Transverse colon (tissue), 4 donors: ENCODE measurements at places on chromosomes 12 and 14. TPM values are rescaled to one million over a fixed set of nuclear protein-coding genes. Genes with fewer than 3 reads are reported as not detected.
A peak's percentile ranks its signal among the peaks of the same experiment; 100 is the strongest.

GRCh38 chr12:32049956-32050355 is 56.7 kb upstream of the BICD1 start:
- no peak for DNase-seq

- no peak for DNase-seq
Observed at GRCh38 chr12:60100160-60100559, 504.3 kb downstream of the SLC16A7 start.

DNA sequence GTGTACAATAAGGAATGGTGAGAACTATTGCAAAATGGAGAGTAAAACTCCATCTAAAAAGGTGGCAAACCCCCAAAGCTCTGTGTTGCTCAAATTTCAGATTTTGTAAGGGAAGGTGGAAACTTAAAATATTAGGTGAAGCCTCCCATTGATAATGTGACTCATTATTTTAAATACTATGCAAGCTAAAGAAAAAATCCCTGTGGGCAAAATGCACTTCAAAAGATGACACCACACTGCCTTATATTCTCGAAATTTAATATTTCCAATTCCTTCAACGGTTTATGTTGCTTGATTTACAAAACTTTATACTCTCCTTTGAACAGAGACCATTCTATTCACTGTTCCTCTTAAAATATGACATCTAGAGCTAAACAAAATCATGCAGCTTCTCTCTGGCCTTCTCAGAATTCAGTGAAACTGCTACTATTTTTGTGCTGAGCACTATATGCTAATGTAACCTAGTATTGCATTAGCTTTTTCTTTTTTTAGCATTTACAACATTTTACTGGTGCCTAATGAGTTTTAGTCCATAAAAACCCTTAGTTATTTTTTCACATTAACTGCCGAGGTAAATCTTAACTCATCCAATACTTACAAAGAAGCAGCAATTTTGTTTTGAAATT is 297.7 kb downstream of the SYT1 start:
- DNase-seq: no peak

DNA sequence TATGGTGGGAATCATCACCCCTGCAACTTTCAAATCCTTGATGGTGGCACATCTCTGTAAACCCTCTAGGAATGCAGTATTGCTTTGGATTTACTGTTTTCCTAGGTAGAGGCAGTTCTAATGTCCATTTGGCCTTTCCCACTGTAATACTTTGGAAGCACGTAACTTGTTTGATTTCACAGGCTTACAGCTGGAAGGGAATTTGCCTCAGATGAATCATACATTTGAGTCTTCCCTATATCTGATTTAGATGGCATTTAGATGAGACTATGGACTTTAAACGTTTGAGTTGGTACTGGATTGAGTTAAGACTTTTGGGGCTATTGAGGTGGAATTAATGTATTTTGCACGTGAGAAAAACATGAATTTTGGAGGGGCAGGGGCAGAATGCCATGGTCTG is 35.9 kb downstream of the DAAM1 start:
- DNase-seq: no peak

- DNase-seq: no peak
Observed at GRCh38 chr14:103301512-103302354, 32.3 kb upstream of the EIF5 start.

GRCh38 chr12:115794659-115795081 is 482.8 kb downstream of the MED13L start:
- DNase-seq: peak; percentile 41

DNA sequence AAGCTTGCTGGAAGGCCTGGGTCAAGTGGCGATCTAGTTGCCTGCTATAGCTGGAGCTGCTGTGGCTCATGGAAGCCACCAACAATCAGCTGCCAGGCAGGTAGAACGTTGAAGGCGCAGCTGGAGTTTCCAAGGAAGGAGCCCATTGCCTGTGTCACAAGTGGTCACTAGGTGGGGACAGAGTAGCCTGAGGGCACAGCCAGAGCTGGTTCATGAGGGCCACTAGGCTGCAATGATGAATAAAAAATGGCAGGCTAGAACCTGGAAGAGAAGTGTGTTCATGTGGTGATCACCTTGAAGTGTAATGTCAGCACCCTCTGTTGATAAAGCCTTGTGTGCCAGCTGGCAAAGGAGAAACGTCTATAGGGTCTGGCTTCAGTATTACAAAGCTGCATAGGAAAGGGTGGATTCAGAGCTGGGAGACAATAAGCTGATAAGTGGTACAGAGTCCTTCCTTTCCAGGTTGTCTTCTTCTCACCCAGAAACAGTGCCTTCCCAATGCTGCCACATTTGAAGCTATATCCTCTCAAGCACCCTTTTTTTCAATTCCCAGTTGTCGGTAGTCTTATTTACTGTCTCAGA is 165.8 kb downstream of the EMP1 start:
- DNase-seq: peak; percentile 82

- no peak for DNase-seq
Observed at GRCh38 chr12:20245491-20245890, 122.8 kb upstream of the PDE3A start.

DNA sequence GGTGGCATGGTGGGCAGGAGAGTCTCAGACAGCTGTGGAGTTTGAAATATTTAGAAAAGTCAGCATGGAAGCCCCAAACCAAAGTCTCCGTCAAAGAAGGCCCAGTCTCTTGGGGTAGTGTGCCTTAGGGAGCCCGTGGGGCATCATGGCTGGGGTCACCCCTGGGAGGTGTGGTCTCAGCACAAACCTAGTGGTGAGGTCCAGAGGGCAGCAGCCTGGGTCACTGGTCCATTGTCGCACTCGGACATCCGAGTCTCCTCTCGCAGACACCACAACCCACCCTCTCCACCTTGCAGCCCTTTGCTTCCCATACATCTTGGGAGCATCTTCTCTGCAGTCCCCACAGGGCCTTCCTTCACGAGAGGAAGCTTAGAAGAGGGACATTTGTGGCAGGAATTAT is 588.0 kb upstream of the TMEM132C start:
- DNase-seq: no peak

GRCh38 chr12:9331218-9331626 is 123.0 kb upstream of the PZP start:
- DNase-seq: peak; percentile 76

- no peak for DNase-seq
Observed at GRCh38 chr14:59398841-59399240, 66.3 kb downstream of the GPR135 start.

The TMEM117 gene
- 21.1 TPM for total RNA-seq

The GLIPR1L1 gene
- not detected for total RNA-seq

The NKX2-8 gene
- not detected for total RNA-seq

The IL26 gene
- not detected for total RNA-seq

The YLPM1 gene
- total RNA-seq: 62.4 TPM

The ANO4 gene
- total RNA-seq: not detected

The ARF3 gene
- total RNA-seq: 99.4 TPM

The POMT2 gene
- 77.4 TPM for total RNA-seq

The COQ6 gene
- 46.8 TPM for total RNA-seq

The C12orf42 gene
- 0.79 TPM for total RNA-seq
